Activated T-helper 17 cell treated with anti-CD3 and anti-CD28 coated beads, Interleukin-2, amount 50 U/mL, for 72 hours (primary cell): ENCODE measurements at places on chromosomes 3 and 15. TPM values are rescaled to one million over a fixed set of nuclear protein-coding genes. Genes with fewer than 3 reads are reported as not detected.

CEMIP gene
- total RNA-seq, result 0.05 TPM

FBXW12 gene
- not detected for total RNA-seq

SNX22 gene
- total RNA-seq, result 0.77 TPM

ATP13A3 gene
- total RNA-seq, result 126 TPM

SLC28A2 gene
- not detected for total RNA-seq

USF3 gene
- total RNA-seq, result 19.9 TPM

CYP19A1 gene
- 0.71 TPM for total RNA-seq

GRCh38 chr15:23483821-23484299 lies 36.8 kb upstream of the GOLGA6L2 start:
- ATAC-seq, result no peak

DNA sequence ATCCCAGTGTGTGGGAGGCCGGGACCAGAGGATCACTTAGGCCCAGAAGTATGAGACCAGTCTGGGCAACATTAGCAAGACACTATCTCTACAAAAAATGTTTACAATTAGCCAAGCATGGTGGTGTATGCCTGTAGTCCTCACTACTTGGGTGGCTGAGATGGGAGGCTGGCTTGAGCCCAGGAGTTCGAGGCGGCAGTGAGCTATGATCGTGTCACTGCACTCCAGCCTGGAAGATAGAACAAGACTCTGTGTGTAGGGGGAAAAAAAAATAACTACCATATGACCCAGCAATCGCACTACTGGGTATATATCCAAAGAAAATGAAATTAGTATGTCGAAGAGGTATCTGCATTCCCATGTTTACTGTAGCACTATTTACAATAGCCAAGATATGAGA lies 22.6 kb downstream of the RYK start:
- ATAC-seq, result no peak

GRCh38 chr3:180679178-180680096 lies at the start of gene CCDC39:
TSS of gene CCDC39 (minus strand) at chr3:180679489. CDS start at chr3:180679380, 109 bp downstream.
- peak; percentile 93 for ATAC-seq

DNA sequence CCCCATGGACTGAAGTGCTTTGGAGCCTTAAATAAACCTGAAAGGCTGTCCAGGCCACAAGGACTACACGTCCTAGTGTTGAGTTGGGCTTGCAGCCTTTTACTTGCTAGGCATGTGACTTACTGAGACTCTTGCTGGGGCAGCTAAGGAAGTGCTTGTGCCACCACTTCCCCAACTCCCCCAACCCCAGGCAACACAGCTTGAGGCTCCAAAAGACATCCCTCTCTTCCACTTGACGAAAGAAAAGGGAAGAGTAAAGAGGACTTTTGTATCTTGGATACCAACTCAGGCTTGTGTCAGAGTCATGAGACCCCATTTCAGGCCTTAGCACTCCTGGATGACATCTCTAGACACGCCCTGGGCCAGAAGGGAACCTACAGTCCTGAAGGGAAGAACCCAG lies 109.8 kb downstream of the XRN1 start:
- ATAC-seq, result no peak

DNA sequence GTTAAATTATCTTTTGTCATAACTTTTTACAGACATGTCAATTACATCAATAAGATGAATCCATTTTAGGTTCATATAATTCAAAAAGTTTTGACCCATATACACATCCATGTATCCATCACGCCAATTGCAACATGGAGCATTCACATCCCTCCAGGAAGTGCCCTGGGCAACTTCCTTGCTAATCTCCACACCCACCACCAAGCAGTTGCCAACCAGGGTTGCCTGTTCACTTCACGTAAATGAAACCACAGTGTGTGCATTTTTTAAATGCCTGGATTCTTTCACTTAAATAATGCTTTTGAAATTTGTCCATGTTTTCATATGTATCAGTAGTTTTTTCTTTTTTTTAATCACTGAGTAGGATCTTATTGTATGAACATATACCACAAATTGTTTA lies 40.7 kb upstream of the LYZL4 start:
- no peak for ATAC-seq

- no peak for ATAC-seq
Observed at GRCh38 chr15:39465843-39466749, 114.8 kb upstream of the THBS1 start.

DNA sequence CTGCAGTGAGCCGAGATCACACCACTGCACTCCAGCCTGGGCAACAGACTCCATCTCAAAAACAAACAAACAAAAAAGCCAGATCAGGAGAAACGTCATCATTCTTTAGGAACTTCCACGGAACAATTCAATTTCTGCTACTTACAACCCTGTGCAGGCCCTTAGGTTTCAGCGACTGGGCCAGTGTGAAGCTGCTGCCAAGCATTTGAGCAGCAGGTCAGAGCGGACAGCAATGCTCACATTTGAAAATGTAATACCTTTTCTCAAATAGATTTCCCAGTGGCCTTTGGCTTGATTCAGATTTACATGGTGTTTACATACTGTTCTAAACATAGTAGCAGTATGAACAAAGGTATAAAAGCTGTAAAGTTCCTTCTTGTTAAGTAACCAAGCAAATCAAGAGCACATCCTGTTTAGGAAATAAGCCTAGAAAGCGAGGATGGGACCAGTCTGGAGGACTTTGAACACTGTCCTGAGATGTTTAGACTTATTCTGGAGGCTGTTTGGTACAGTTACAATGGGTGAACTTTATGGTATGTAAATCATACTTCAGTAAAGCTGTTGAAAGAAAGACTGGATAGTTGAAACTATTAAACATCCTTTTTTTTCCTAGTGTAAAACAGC lies 141.2 kb downstream of the HCN4 start:
- ATAC-seq, result no peak

DNA sequence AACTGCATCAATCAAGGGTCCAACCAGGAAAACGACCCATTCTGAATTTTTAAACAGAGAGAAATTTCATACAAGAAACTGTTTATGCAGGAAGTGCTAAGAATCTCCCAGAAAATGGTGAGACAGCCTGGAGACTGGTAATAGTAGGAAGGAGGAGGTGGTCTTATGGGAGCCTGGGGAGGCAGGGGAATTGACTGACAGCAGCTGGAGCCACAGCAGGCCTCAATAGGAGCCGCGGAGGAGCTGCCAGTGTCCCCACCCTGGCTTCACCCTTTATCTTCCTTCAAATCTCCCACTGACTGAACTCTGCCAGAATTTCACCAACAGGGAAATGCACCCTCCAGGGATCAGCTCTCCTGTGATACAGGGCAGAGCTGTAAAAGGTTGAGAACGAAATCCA lies 7.5 kb upstream of the C3orf80 start:
- no peak for ATAC-seq
